ENCODE measurements at places on chromosomes 3 and 15.

DNA sequence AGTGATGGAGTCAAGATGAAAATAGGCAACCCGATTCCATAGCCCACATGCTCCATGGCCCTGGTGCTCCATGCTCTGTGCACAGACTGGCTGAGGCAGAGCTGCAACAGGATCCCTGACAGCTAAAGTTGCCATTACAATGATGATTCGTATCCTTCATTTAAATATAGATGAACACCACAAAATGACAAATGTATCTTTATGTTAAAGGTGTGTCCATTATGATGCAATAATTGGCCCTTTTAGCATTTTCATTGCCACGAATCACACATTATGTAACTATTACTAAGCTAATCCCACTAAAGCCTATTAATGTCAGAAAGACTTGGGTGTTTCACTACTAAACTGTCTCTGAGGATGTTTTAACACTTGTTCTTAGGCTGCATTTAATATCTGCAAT lies 270.2 kb upstream of the THBS1 start:
- DNase-seq = no peak

DNA sequence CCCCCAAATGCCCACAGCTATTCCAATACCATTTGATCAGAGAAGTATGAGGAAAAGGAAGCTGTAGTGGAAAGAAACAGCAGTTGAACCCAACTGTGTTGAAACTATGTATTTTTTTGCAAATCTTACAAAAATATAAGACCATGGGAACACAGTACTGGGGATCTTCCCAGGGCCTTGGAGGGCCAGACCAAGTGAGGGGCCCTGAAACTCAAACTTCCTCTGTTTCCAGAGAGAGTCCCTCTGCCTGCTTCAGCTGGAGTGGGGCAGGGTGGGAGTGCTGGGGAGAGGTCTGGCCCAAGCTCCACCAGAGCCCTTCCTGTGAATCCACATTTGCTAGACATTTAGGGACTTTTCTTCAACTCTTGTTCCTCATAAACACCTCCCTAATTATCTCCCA lies 263.9 kb downstream of the CHST2 start:
- no peak for DNase-seq

- DNase-seq = no peak
Observed at GRCh38 chr3:2250783-2251182, 152.1 kb downstream of the CNTN4 start.

DNA sequence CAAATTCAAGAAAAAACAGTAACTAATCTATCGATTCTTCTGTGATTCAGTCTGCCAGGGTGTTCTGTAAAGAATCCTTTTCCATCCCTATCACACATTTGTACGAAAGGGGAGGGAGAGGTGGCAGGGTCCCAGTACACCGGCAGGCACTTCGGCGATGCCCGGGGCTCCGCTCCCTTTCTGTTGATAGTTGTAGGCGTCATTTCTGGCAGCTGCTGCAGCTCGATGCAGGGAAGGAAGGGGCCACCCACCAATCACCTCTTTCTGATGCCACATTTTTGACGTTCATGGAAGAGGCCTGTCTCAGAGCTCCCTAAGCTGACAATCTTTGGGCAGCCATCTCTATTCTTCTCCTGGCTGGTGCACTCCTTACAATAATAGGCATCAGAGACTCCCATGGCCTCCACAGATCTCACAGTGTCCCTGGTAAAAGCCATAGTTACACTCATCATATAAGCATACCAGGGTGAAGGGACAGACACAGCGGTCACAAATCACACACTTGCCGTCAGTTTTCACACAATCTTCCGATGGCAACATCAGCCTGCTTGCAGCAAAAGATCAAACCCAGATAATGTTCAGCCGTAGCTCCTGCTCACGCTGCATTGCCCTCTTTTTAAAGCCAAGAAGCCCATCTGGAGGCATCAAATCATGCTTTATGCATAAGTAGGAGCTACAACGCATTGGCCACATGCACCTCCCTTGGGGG lies 60.8 kb upstream of the ZBTB38 start:
- no peak for DNase-seq

DNA sequence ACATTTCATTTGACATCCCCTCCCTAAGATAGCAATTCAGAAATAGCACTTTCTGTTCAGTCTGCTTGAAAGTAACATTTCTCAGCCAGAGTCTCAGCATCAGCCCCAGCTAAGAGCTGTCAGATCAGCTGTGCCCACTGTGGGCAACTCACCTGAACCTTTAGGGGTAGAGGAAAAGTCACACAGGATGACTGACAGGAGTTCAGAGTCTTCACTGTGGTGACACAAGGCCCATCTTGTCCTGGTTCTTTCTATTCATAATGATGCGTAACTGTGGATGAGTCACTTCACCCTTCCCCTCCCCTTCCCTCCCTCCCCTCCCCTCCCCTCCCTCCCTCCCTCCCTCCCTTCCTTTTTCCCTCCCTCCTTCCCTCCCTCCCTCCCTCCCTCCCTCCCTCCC lies 96.1 kb upstream of the RASGRP1 start:
- DNase-seq = no peak

DNA sequence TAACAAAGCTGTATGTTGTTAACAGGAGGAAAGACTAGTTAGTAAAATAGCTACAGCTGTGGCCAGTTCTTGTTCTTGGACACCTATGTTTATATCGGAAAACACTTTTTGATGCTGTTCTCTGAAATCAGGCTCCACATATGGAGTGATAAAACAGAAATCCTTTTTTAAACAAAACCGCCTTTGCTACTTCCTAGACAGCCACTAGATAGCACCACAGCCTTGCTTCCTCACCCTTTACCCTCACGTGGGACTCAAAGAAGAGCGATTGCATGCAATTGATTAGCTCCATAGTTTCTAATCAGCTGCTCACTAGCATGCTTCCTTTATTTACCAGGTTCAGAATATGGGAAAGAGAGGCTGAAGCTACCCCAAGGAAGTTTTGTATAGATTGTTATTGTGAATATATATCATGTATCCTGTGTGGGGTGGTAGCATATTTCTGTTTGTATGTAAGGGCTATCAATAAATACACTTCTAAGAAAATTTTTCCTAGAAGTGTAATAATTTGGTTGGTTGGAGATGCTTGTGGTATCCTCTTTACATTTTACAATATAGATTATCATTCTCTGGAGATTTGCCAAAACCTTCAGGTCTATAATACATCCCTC lies 4.3 kb upstream of the MTFMT start:
- peak; percentile 25 for DNase-seq

DNA sequence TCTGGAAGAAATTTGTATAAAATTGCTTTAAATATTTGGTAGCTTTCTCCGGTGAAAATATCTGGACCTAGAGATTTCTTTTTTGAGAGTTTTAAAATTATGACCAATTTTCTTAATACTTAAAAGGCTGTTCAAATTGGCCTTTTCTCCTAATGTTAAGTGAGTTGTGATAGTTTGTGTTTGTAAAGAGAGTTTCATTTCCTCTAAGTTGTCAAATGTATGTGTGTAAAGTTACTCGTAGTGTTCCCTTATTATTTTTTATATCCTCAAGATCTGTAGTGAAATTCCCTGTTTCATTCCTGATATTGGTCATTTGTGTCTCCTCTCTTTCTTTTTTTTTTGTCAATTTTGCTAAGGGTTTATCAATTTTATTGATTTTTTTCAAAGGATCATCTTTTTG lies 92.6 kb upstream of the CTNNB1 start:
- no peak for DNase-seq

DNA sequence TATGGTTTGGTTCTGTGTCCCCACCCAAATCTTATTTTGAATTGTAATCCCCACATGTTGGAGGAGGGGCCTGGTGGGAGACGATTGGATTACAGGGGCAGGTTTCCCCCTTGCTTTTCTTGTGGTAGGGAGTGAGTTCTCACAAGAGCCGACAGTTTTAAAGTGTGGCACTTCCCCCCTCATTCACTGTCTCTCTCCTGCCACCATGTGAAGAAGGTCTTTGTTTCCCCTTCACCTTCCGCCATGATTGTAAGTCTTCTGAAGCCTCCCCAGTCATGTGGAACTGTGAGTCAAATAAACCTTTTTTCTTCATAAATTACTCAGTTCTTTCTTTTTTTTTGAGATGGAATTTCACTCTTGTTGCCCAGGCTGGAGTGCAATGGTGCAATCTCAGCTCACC lies 124.9 kb downstream of the IQCH start:
- no peak for DNase-seq

- peak; percentile 97 for DNase-seq
Observed at GRCh38 chr3:136752422-136753325, 496 bp upstream of the STAG1 start.

GRCh38 chr15:91839867-91840266 lies 13.6 kb upstream of the SLCO3A1 start:
- no peak for DNase-seq

DNA sequence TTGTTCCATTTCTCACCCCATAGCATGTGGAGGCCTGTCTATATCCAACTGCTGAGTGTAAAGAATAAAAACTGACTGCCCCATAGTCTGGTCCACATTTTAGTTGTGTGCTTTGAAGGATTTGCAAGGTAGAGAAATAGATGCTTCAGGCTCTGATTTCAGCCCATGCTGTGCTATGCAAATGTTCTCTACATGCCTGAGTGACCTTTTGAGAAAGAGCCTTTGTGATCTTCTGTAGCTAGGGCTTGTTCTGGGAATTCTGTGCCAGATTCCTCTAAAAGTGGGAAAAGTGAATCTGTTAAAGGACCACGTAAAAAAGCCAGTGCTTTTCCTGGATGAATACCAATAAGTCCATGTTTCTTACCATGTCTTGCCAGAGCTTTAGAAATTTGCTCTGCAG lies 5.2 kb downstream of the KCTD6 start:
- peak; percentile 3 for DNase-seq

- DNase-seq = no peak
Observed at GRCh38 chr15:23648920-23649515, 1.4 kb upstream of the MAGEL2 start.

GRCh38 chr15:66017000-66017399 lies 147.7 kb downstream of the RAB11A start:
- DNase-seq = no peak

DNA sequence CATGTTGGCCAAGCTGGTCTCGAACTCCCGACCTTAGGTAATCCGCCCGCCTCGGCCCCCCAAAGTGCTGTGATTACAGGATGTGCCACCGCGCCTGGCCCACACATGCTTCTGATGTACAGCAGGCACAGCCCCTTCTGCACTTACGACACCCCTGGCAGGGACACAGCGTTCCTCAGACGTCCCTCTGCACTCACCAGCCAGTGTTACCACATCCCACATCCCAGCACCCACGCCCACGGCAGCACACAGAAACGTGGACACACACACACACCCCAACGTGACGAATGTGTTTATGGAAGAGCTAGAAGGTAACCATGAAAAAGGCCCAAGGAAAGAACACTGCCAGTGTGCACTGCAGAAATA lies 576 bp upstream of the RPAP1 start:
- no peak for DNase-seq

DNA sequence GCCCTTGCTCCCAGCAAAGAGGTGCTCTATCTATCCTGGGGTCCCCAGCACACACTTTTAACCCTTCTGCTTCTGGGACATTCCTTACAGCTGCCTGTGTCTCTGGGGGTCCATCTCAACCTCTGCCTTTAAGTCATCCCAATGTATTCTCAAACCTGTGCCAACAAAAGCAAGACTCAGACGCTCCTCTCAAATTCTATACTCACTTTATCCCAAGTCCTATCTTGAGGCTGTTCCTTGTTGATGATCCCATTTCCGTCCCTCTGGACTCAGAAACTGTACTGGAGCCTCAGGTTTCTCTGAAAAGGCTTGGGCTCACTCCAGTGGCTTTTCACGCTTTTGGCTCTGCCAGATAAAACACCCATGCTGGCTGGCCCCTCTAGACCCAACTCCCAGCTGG lies 69.7 kb downstream of the XXYLT1 start:
- no peak for DNase-seq

GRCh38 chr15:63374686-63375520 lies 6.7 kb downstream of the CA12 start:
- DNase-seq = peak; percentile 67

DNA sequence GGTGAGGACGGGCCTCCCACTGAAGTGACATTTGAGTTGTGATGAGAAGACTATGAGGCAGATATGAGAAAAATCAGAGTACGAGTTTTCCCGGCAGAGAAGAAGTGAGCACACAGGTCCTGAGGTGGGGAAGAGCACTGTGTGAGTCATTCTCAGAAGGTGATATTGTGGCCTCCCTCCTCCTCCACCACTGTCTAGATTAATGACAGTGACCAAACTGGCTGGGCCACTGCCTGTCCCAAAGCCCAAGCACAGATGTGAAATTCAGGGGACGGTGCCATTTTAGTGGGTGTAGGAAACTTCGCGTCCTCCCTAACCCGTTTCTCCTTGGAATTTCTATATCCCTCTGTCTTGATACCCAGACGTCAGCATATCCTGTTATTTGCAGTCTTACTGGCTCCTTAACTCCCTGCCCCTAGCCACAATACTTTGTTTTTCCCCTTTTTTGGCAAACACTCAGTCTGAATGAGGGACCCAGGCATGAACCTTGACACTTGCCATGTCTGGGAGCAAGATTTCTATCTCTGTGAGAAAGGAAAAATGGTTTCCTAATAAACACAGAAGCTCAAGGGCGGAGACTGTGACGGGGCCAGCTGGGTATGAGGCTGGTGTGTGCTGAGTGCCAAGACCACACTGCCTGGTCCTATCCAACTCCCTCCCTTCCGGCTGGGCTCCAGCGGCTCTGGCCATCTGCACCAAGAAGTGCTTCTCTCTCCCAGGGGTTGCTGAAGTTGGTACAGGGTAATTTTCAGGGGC lies 15.2 kb downstream of the PRICKLE2 start:
- no peak for DNase-seq

- no peak for DNase-seq
Observed at GRCh38 chr3:196631682-196632045, 7.8 kb upstream of the NRROS start.

- no peak for DNase-seq
Observed at GRCh38 chr3:139524841-139525636, 14.5 kb downstream of the RBP1 start.

DNA sequence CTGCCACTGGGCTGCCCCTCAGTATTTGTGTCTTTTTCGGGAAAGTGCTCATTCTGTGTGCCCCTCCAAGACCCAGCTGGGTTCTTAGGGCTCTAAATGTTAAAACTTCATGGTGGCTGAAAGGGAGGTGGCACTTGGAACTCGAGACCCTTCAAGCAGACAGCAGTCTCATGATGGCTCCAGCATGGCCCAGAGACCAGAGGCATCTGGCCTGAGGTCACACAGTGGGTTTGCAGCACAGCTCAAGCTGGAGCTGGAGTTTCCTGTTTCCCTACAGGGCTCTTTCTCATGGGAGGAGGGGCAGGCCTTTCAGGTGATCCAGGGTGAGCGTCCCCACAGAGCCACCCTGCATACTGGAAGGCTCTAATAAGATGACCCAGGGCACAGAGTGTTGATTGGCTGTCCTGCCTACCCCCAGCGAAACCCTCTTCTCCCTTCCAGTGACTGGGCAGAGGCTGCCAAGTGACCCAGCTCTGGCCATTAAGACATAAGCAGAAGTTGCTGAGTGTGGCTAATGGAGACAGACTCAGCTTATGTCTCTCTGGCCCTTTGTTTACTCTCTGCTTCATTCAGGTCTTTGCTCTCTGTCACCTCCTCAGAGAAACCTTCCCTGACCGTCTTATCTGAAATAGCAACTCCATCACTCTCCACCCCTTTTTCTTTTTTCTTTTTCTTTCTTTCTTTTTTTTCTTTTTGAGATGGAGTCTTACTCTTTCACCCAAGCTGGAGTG lies 166.6 kb upstream of the SMAD3 start:
- DNase-seq = no peak

- no peak for DNase-seq
Observed at GRCh38 chr3:188943591-188943990, 228.2 kb upstream of the TPRG1 start.

GRCh38 chr3:177673112-177673914 lies 476.0 kb upstream of the TBL1XR1 start:
- no peak for DNase-seq

GRCh38 chr15:29379647-29380046 lies 110.0 kb upstream of the NSMCE3 start:
- DNase-seq = no peak

- no peak for DNase-seq
Observed at GRCh38 chr3:137746808-137747207, 17.3 kb upstream of the SOX14 start.

Data from kidney glomerular epithelial cell (primary cell).